ENCODE measurements at places on chromosomes 6 and 20.

- no peak for DNase-seq
These were observed 164.1 kb downstream of the ID4 start for GRCh38 chr6:20001286-20001685.

GRCh38 chr6:62466607-62467006 lies 180.6 kb upstream of the KHDRBS2 start:
- DNase-seq = no peak

- DNase-seq = no peak
These were observed 80.3 kb downstream of the ZDHHC14 start for GRCh38 chr6:157461000-157461915.

- DNase-seq = no peak
These were observed 11.6 kb upstream of the ITPR3 start for GRCh38 chr6:33609528-33609927.

GRCh38 chr6:6560909-6561308 lies 27.6 kb upstream of the LY86 start:
- no peak for DNase-seq

- no peak for DNase-seq
These were observed 7.6 kb upstream of the GCNT2 start for GRCh38 chr6:10513544-10513943.

GRCh38 chr20:8043687-8044282 lies 24.2 kb upstream of the TMX4 start:
- peak; percentile 55 for DNase-seq

- DNase-seq = no peak
These were observed 61.3 kb downstream of the PRDM1 start for GRCh38 chr6:106147476-106147875.

Data from NCI-H2081 treated with DMSO at 0.1 percent for 48 hours (cell line).